ENCODE measurements at places on chromosomes 5 and 9. TPM values are rescaled to one million over a fixed set of nuclear protein-coding genes. Genes with fewer than 3 reads are reported as not detected.

DNA sequence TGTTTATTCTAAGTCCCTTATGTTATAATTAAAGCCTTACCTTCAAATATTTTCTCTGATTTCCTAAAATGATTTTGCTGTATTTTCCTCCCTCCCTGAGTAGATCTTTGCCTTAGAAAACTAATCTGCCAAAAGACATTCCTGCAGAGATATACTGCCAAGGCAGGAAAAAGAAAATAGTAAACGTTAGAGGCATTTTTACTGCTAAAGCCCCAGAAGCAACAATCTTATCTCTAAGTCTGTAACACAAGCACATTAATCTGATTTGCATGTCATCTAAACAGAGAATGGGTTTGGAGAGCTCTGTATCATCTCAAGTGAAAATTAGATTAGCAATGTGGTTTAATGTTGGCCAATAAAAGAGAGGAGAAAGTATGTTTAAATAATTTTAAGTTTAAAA, 847.7 kb downstream of the MAT2B start:
- no peak for DNase-seq

DNA sequence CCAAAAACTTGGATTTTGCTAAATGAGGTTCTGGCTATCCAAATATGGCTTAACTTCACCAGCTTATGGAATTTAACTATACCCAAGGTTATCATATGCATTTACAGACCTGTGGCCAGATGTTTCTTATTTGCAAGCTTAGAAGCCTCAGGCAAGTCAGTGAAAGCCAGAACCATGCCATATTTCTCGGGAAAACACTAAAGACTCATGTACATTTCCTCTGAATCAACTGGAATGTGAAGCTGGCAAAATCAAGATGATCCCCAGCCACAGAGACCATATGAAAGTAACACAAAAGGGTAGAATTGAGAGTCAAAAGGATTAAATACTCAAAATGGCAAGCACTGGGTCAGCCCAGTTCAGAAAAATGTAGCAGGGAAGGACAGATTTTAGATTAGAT, 76.4 kb upstream of the SLC1A1 start:
- DNase-seq = no peak

- DNase-seq = no peak
These were observed 169.7 kb downstream of the C9orf50 start for GRCh38 chr9:129451089-129451656.

GRCh38 chr5:75275756-75276155, 39.1 kb upstream of the ANKRD31 start:
- no peak for DNase-seq

DNA sequence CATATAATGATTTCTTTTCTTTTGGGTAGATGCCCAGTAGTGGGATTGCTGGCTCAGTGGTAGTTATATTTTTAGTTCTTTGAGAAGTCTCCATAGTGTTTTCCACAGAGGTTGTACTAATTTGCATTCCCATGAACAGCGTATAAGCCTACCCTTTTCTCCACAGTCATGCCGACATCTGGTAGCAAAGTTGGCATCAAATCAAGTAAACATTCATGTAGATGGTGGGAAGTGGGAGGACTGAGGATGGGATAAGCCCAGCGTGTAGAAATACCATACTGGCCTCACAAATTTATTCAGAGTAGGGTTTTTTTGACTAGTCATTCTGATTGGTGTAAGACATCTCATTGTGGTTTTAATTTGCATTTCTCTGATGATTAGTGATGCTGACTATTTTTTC, 115.4 kb downstream of the EGFLAM start:
- DNase-seq = no peak

GRCh38 chr5:121984250-121984649, 22.5 kb downstream of the SRFBP1 start:
- DNase-seq = no peak

DNA sequence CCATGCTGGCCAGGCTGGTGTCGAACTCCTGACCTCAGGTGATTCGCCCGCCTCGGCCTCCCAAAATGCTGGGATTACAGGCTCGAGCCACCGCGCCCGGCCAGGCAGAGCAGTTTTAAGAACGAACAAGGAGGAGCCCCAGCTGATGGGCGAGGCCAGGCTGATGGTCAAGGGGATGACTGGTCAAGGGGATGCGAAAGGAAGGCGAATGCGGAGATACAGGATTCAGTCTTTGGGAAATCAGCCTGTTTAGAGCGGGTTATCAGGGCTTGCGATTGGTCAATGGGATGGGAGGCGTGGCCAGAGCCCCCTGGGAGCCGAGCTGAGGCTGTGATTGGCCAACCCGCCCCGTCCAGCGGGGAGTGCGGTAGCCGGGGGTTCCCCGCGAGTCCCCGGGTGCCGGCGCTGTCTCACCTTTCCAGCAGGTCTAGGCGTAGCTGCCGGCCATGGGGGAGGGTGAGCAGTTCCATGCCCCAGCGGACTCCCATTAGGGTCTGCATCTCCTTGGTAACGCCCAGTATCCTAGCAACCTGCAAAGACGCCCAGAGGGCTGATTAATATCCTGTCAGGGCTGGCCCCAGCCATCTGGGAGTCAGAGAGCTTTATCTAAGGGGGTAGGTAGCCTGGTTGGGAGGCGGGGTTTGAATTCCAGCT, 7.5 kb upstream of the TOR2A start:
- DNase-seq = peak; percentile 75

Gene MRPS2
- total RNA-seq = 17.8 TPM

Gene CCDC180
- total RNA-seq = 0.13 TPM

Gene CCDC127
- 4.1 TPM for total RNA-seq

Gene TOPORS
- 47.5 TPM for total RNA-seq

Gene CCNI2
- total RNA-seq = not detected
